Activated CD4-positive, alpha-beta T cell treated with anti-CD3 and anti-CD28 coated beads, Interleukin-2, amount 10 ng/mL, durations not matched to agents 7 days and 5 days (primary cell): ENCODE measurements at places on chromosomes 1 and 21. TPM values are rescaled to one million over a fixed set of nuclear protein-coding genes. Genes with fewer than 3 reads are reported as not detected.

GRCh38 chr1:114126261-114127095, 27.2 kb downstream of the SYT6 start:
- peaks cover 5% of the 10 kb centered on the region for H3K27me3 ChIP-seq
- H3K36me3 ChIP-seq: no peaks in the 10 kb centered on the region
- DNase-seq: no peak
- H3K4me1 ChIP-seq: peaks cover 8% of the 10 kb centered on the region
- no peak overlapping the region for H3K27ac ChIP-seq
- H3K4me3 ChIP-seq: no peak overlapping the region

DNA sequence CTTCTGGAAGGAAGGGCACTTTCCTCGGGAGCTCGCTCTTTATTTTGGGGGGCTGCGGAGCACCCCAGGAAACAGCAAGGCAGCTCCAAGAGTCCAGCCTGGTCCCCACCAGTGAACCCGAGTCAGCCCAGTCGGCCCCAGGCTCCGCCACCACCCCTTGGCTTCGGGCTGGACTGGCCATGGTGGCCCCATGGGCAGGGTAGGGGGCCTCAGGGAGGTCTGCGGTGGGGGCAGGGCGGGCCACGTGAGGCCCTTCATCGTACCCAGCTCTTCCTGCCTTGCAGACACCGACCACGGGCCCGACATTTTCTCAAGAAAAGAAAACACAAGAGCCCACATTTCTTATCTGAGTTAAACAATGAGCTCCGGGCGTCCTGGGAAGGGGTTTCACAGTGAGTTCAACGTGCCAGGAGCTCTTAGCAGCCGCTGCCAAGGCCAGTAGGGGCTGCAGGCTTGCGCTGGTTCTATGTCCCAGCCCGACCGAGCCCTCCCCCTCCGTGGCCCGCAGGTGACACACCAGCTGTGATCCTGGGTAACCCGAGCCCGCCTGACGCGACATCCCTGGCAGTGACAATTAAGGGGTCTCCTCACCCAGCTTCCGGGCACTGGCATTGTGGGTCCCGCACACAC, 66.2 kb downstream of the PRDM16 start:
- H3K36me3 ChIP-seq: no peaks in the 10 kb centered on the region
- H3K27me3 ChIP-seq: no peaks in the 10 kb centered on the region
- no peaks in the 10 kb centered on the region for H3K4me1 ChIP-seq
- no peak for DNase-seq
- no peak overlapping the region for H3K4me3 ChIP-seq

- H3K27me3 ChIP-seq: no peaks in the 10 kb centered on the region
- H3K27ac ChIP-seq: no peak overlapping the region
- DNase-seq: no peak
- H3K36me3 ChIP-seq: no peaks in the 10 kb centered on the region
Observed at GRCh38 chr21:26013970-26014369, 156.6 kb downstream of the APP start.

TPTE gene
- not detected for total RNA-seq

DTL gene
- 64.9 TPM for total RNA-seq

RNF186 gene
- not detected for total RNA-seq

PIGR gene
- total RNA-seq: not detected
